ENCODE measurements at places on chromosomes 2 and 18.

- no peak for DNase-seq
These were observed 64.8 kb downstream of the TNS1 start for GRCh38 chr2:217938036-217938435.

GRCh38 chr18:57447154-57447621 is 12.0 kb downstream of the ONECUT2 start:
- no peak for DNase-seq

DNA sequence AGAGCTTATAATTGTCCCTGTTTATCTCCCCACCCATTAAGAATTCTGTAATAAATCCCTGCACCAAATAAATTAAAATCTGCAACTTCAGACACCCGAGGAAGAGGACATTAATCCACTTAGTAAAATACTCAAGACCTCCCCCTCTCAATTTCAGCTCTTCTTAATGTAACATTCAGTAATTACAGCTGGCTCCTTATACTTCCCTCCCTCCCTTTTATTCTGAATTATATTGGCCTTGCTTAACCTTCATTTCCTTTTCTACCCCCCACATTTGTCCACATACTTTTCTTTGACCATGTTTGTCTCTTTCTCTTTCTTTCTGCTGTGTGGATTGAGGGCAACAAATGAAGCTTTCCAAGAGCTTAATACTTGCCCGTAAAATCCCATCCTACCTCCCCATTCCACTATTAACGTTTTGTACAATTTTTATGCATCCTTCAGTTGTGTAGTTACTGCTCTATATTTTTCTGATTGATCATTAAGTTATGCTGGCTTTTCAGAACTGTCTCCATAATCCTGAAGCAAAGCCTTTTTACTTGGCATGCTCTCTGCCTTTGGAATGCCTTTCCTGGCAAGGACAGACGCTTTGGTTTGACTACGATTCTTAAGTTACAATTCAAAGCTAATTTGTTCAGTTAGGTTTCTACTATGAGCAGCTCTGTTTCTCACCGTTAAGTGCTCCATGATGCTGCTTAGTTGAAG is 580.1 kb downstream of the ZEB2 start:
- DNase-seq: no peak

DNA sequence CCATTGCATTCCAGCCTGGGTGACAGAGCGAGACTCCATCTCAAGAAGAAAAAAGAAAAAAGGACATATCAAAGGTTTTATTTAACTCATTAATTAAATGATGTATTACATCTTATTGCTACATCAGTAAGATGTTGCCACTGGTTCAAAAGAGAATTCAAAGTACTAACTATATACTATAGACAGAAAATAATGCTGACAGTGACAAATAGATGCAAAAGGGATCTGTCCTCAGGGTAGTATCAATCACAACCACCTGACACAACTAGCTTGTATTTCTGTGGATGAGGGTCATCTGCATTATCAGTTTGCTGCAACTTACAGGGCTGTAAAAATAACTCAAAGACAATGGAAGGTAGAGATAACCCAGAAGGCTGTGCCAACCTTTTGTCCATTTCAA is 16.4 kb upstream of the CREG2 start:
- no peak for DNase-seq

DNA sequence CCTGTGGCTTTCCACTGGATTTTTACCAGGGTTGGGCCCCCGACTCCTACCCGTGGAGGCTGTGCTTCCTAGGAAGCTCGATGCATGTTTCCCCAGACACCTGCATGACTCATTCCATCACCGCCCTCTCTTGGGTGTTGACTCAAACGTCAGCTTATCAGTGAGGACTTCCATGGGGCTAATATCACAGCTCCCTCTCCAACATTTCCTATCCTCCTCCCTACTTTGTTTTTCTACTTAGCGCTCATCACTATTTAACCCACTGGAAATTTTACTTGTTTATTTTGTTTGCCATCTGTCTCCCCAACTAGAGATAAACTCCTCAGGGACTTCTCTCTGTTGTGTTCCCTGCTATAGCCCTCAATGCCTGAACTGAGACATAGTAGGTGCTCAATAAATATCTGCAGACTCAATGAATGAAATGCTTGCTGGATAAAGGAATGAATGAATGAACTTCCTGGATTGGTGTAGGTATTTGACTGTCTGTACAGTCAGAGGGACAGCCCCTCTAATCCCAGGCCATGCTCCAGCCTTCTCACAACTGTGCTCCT is 89.7 kb upstream of the MSH2 start:
- DNase-seq: no peak

DNA sequence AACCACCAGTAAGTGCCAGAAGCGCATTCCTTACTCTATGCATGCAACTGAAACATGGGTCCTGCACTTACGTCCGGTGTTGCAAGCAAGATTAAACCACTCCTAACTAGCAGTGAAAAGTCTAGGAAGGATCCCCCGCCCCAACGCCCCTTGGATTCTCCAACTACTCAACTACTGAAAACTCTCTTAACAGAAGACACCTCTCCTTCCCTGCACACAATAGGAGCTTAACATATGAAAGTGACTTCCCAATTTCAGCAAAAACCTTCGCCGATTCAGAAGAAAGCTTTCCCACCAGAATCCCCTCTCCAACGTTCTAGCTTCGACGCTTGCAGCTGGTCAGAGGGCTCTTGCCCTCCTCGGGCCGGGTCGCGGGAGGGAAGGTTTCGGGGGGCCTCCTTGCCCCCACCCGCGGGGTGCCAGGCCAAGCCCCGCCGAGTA is 578 bp downstream of the IWS1 start:
- DNase-seq: no peak

DNA sequence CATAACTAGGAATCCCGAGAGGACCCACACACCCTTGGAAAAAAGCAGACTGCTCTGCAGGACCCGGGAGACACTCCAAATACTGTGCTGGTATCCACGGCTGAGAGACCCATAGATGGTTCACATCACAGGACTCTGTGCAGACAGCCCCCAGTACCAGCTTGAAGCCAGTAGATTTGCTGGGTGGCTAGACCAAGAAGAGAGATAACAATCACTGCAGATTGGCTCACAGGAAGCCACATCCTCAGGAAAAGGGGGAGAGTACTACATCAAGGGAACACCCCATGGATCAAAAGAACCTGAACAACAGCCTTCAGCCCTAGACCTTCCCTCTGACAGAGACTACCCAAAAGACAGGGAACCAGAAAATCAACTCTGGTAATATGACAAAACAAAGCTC is 223.8 kb upstream of the LRATD1 start:
- DNase-seq: no peak

GRCh38 chr2:159758239-159758638 is 39.8 kb downstream of the CD302 start:
- no peak for DNase-seq

DNA sequence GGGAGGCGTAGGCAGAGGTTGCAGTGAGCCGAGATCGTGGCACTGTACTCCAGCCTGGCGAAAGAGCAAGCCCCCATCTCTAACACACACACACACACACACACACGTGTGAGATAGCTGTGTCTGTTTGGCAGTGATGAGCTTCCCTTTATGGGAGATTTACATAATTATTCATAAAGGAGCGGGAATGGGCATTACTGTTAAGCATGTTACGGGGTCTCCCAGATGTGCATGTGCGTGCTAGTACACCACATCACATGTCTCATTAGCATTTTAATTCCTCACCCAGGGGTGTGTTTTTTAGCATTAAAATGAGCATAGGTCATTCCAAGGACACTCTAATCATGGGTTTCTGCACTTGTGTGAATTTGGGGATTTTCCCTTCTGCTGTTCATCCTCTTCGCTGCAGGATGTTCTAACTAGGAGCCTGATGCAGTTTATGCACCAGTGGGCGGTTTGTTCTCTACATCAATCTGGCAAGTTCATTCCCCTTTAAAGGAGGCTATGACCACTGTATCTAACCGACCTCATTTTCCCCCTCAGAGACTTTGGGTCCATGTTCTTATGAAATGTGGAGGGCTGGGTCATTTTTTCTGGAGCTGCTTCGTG is 1.0 kb upstream of the FAM178B start:
- DNase-seq: no peak

GRCh38 chr2:1309507-1309906 is 103.8 kb upstream of the TPO start:
- DNase-seq: no peak

GRCh38 chr18:25701821-25702220 is 349.9 kb upstream of the ZNF521 start:
- DNase-seq: no peak

- no peak for DNase-seq
These were observed 82.8 kb downstream of the LOXHD1 start for GRCh38 chr18:46574000-46574742.

GRCh38 chr18:28905509-28905908 is 728.6 kb upstream of the CDH2 start:
- no peak for DNase-seq

DNA sequence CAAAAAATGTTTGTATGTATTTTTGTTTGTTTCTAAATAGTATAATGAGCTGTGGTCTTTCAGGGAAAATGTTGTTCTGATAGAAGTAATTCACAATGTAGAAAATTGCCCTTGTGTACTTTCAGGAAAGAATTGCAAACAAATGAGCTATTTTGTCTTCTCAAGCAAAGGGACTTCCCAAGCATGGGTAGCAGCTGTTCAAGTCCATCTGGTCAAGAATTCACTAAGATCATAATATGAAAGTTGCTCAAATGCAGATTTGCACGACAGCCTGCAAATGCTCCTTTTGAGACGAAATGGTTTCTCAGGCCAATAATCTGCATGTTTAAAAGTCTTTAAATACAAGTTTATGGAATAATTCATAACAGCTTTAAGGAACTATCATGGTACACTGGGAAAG is 51.9 kb upstream of the HNMT start:
- no peak for DNase-seq

DNA sequence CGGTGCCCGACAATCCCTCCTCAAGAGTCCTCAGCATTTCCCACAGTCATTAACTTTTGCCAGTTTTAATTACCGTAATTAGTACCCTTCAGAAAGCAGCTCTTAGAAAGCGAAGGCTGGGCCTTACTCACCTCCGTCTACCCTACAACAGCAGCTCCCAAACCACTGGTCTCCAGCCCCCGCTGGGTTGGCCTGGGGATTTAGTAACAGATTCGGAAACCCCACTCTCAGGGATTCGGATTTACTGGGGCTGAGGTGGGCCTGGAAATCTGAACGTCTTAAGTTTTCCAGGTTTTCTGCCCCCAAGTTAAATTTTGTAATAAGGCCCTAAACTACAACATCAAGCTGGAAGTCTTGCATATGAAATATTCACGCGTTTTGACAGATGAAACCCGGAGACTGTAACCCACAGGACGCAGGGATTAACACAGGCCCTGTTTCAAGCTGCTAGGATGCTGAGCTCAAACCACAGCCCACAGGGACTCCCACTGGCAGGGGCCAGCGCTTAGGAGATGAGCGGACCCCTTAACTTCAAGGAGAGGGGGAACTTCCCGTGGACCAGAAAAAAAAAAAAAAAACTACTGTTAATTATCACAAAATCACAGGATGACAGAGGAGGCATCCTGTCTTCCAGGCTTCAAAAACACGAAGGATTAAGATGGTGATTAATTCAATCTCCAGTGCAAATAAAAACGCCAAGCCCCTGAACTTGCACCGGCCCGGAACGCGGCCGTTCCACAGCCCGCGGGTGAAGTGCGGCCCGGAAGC is 985 bp downstream of the ILKAP start:
- DNase-seq: no peak

DNA sequence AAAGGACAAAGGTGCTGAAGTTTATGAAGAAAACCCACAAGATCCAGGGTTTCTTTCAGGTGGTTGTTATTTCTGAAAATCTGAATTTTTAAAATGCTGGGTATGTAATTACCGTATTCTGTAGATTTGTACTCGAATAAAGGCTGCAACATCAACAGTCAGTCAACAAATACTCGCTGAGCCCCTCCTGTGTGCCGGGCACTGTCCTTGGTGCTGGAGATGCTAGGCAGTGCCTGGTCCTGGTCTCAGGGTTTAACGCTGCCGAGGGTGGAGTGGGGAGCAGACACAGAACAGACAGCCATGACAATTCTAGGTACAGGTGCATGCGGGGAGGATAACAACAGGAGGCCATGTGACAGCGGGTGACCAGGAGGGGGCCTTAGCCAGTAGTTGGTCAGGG is 27.2 kb upstream of the PDIA6 start:
- no peak for DNase-seq

GRCh38 chr2:23487735-23488492 is 102.9 kb downstream of the KLHL29 start:
- DNase-seq: no peak

GRCh38 chr2:236748385-236748784 is 178.8 kb downstream of the ACKR3 start:
- DNase-seq: no peak

GRCh38 chr2:6963727-6964126 is 46.5 kb downstream of the RNF144A start:
- no peak for DNase-seq

DNA sequence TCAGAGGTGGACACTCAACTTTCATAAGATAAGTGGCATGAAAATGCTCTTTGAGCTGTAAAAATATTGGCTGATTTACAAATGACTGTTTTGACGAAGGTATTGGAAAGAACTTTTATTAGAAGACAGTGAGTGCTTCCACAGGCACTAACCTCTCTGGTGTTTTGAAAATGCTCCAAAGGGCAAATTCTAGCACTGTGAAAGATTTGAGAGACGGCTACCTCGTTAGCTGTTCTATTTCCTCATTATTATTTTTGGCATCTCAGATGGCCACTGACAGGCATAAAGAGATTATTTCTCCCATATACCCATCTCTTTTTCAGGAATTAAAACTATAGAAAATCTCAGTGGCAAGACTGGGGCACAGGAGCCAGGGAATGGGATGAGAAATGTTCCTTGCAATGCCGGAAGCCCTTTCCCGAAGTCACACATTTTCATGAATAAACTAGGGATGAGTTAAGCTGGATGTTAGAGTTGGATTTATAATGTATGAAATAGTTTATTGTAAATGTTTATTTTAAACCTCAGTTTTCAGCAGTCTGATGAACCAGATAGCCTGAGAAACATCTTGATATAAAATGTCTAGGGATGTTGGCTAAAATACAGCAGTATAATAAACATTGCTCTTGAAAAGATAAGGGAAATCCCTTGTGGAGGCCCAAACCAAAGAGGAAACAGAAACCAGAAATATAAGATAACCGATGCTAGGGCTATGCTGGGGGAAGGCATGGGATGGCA is 175.7 kb downstream of the ASB1 start:
- DNase-seq: no peak

DNA sequence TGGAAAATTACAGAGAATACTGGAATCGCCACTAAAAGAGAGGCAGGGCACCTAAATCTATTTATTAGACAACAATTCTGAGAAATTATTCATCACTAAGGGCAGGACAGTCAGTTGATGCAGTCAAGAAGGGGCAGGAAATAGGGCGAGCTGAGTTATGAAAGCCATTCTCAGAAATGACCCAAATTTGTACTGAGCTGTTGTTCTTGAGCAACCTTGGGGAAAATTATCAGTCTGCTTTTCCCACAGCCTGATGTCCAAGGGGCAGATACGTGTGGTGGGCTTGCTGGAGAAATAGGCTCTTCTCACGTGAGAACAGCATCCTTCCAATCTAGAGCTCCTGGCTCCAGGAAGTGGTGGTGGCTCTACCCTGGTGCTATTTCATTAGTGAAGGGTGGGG is 38.6 kb downstream of the STON1 start:
- no peak for DNase-seq

DNA sequence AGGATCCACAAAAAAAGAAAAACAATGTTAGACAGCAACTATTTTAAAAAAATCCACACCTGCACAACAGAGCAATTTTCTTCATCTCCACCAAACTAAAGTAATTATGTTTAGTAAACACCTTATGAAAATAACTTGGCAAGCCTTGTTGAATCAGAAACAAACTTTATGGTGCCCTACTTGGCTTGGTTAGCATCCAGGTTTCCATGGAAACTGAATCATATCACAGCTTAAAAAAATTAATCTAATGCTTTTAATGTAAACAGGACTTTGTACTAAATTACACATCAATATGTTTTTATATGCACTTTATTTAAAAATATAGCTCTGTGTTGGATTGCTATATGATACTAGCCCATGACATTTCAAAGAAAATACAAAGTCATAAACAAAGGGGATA is 1882.4 kb downstream of the SUCLG1 start:
- DNase-seq: no peak
